Upper lobe of right lung (tissue), 1 donor: ENCODE measurements at places on chromosomes 11 and 22.

GRCh38 chr22:20957102-20957682 is 9.9 kb upstream of the AIFM3 start:
- DNase-seq = peak; percentile 76

- DNase-seq = no peak
Observed at GRCh38 chr22:25627271-25627852, 62.9 kb downstream of the GRK3 start.

GRCh38 chr22:30733181-30733631 is 38.5 kb downstream of the OSBP2 start:
- no peak for DNase-seq

DNA sequence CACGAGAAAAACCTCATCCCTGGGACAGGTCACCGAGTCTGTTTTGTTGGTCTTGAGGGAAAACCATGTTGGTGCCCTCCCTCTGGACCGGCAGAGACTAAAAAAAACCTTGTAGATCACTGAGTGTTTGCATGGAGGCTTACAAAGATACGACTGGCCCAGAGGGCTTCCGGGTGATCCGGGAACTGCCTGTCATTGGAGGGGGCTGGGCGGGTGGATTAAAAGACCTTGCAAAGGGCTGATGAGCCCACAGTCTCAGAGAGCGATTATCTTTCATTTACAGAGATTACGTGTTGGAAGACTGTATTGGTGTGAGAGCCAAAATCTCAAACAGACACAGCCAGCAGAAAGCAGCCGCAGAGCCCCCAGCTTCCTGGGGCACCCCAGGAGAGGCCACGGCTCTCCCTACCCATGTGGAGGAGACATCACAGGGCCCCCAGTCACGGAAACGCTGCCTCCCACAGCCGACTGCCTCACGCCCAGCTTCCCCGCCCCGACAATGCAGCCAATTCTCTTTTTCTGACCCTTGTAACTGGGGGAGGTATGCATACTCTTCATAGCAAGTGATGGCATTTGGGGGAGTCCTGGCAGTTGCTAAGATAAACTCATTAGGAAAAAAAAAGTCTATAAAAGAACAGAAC is 426.4 kb downstream of the CTTN start:
- DNase-seq = no peak

DNA sequence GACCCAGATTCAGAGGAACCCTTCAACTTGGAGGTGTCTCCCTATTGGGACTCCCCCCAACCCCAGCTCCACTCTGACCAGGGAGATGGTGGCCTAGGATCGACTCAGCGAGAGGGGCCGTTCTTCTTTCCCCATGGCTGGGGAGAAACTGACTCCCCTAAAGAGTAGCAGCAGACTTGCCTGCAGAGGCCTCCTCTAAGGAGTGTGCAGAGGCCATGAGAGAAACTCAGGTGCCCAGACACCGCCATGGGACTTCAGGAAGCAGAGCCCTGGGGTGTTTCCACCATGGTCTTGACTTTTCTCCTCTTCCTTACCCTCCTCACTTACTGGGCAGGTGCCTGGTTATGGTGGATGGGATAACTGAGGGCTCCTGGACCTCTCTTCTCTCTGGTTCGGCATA is 2.6 kb upstream of the TOP3B start:
- no peak for DNase-seq

DNA sequence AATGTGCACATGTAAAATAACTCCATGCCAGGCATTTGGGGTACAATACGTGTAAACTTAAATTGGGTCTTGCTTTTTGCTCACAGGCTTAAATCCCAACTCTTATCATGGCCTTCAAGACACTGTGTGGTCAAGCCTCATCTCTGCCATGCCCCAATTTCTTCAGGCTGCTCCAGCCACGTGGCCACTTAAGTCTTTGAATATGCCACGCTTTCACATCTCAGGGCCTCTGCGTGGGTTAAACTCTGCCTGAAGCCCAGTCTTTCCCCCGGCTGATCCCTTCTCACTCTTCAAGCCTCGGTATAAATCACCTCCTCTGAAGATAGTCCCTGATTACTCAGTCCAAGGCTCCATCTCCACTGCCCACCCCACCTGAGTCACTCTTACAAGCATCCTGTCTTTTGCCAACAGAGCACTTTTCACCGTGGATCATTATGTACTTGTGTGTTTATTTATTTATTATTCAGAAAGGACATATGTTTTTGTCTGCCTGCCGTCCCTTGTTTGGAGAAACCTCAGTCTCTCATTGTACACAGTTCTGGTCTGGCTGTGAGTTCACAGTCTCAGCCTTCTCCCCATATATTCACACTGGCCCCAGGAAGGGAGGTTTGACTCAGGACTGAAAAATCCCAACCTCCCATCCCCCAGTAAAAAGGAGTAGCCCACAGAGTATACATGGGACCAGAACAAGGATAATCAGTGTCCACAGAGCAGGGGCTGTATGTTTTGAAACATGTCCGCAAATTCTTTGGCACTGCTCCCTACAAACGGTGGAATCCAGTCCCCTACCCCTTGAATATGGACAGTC is 344.7 kb downstream of the MN1 start:
- DNase-seq = no peak

DNA sequence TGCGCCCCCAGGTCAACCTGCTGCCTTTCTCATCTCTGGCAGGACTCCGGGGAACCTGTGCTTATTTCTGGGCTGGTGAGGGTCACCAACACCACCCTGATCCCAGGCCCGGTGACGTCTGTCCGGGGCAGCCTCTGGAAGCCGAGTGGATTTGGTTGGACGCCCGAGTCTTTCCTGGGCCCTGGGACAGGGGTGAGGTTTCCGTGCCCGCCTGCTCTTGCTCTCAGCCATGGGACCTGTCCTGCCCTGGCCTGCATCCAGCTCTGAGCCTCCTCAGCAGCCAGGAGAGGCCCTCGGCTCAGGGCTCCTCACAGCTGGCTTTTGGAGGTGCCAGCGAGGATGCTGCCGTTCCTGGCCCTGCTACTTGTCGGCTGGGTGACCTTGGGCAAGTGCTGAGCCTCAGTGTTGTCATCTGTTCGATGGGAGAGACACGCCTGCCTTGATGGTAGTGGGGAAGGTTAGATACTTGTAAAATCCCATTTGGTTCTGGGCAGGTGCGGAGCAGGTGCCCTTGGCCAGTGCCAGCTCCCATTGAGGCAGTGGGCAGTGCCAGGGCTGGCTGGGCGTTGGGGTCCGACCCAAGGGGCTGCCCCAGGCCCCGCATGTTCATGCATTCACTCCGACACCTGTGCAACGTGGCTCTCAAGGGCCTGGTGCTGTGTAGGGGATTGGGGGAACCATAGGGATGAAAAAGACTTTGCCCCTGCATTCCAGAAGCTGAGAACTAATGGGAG is 58.9 kb upstream of the THY1 start:
- no peak for DNase-seq

GRCh38 chr11:83070731-83071566 is 748 bp downstream of the RAB30 start:
- peak; percentile 71 for DNase-seq

DNA sequence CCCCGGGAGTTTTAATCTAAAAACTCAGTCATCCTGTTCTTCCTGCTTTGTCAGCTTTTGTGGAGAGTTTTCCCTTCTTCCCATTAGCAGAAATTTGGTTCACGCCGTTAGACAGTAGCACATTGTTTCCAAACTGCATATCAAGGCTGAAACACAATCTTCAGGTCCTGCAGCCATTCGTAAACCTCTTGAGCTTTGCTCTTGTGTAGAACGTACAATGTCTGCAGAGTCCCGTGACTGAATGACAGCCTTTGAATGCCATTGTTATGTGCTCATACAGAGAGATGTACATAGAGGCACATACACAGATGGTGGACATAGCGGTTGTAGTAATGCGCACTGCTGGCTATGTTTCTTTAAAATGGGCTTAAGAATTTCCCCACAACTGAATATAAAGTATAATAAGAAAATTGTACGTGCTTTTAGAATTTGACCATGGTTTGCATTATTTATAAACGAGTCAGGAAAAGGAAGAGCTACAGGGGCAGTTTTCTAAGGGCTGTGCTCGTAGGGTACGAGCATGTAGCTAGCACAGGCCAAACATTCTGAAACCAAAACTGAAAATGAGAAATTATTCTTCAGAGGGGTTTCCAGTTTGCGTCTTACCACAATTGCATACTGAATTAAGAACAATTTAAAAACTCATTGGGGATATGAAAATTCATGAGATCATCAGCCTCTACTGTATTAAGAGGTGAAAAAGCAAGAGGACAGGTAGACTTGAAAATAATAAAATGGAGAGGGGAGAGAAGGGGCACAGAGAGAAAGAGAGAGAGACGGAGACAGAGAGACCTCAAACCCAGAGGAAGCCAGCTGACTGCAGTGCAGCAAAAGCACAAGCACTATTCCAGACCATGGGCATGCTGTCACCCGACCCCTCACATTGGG is 310.1 kb downstream of the CADM1 start:
- DNase-seq = no peak

- no peak for DNase-seq
Observed at GRCh38 chr22:48404801-48405447, 1422.7 kb downstream of the BRD1 start.

- DNase-seq = no peak
Observed at GRCh38 chr22:23815541-23816155, 23.2 kb downstream of the DERL3 start.

GRCh38 chr11:40597546-40598113 is 861.8 kb downstream of the LRRC4C start:
- DNase-seq = no peak

DNA sequence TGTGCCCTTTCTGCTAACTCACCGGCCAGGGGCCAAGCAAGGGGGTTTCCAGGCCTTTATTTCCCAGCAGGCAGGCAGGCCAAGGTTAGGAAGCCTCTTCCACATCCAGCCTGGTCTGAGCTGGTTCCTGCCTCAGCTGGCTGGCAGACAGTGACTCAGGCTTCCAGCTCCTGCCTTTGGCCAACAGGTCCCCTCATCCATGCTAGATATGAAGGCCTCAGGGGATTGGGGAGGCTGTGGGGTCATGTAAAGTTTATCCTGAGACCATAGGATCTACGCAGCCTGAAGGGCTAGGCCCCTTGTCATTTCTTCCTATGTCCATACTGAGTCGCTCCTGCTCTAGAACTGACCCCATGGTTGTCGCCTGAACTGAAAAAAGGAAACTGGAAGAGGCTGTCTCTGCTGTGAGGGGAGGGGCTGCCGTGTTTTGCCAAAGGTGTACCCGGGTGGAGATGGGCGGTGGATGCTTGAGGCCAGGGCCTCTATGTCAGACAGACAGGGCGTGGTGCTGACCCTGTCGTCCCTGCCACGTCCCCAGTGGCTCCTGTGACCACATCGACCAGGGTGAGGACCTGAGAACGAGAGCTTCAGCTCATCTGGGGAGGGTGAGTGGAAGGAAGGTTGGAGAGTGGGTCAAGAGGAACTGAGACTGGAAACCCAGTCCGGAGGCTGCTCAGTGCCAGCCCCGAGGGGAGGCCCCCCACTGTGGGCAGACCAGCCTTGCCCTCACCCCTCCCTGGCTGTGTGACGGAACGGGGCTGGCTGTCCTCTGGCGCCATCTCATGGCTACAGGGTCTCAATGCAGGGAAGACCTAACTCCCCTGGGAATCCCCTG is 17.0 kb downstream of the P2RY6 start:
- peak; percentile 84 for DNase-seq

DNA sequence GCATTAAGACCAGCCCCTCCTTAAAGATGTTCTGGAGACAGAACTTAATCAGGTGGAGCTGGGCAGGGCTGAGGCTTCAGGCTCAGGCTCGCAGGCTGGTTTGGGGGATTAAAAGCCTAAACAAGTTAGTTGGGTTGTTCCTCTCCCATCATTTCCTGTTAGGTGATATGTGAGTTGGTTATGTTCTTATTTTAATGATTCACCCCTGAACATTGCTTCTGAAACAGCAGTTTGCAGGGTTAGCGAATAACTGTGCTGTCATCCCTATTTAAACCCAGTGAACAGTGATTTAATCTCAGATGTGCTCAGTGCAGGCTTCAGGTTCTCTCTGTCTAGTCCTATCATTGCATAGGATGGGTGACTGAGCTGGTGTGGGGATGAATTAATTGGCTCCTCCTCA is 47.4 kb upstream of the BIRC3 start:
- DNase-seq = no peak

DNA sequence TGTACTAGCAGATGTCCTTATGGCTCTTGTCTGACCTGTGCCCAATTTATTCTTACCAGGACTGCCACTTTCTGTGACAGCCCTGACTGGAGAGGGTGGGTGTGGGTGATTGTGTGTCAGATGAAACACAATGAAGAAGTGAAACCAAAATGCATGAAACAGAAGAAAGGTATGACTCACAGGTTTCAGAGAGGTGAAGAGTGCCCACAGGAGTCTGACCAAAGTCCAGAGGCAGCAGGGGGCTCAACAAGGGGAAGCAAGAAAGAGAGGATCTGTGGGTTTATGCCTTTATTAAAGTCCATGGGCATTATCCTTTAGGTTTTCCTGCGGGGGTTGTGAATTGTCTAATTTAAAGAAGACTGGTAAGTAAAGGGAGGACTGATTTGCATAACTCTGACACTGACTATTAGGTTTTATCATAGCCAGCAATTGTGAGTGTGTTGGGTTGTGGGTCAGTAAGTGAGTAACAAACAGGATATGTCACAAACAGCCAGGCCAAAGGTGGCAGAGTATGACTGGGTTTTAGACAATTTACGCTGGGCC is 3.9 kb upstream of the OR4C6 start:
- no peak for DNase-seq

DNA sequence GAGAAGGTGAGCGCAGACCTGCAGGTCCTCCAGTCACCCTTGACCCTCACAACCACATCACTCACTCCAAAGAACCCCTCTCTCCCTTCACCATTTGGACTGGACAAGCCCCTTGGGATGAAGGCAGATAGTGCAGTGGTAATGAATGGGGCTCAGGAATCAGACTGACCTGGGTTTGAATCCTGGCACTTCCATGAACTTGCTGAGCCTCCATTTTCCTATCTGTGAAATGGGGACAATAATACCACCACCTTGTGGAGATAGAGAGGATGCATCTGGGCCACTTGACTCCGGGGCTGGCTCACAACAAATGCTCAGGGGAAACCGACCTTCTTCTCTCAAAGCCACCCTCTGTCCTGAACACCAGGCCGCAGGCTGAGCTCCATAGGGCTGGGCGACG is 178.1 kb downstream of the ST3GAL4 start:
- DNase-seq = no peak

DNA sequence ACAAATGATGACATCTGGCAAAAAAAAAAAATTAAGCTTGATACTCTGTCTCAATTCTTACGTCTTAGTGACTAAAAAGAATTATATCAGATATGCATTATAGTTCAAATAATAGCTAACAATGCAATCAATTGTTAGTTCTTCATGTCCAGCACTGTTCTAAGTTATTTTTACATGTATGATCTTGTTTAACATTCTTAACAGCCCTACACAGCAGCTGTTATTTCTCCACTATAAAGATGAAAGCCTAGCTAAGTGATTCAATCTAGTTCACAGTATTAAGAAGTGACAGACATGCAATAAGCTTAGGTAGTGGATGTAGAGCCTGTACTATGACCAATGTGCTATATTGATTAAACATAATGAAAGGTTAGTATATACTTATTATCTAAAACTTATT is 4.1 kb downstream of the ZNF214 start:
- DNase-seq = no peak
